RWPE1 (cell line): ENCODE measurements at places on chromosomes 16 and 17.

DNA sequence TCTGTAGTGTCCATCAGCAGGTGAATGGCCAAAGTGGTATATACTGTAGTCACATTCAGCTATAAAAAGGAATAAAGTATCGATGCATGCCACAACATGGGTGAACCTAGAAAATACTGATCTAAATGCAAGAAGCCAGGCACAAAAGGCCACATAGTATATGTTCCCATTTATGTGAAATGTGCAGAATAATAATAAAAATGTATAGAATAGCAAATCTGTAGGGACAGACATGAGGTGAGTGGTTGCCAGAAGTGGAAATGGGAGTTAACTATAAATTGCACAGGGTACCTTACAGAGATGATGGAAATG is 23.1 kb downstream of the DBNDD1 start:
- DNase-seq: no peak

GRCh38 chr17:8904686-8905085 is 37.2 kb upstream of the PIK3R6 start:
- DNase-seq: no peak

DNA sequence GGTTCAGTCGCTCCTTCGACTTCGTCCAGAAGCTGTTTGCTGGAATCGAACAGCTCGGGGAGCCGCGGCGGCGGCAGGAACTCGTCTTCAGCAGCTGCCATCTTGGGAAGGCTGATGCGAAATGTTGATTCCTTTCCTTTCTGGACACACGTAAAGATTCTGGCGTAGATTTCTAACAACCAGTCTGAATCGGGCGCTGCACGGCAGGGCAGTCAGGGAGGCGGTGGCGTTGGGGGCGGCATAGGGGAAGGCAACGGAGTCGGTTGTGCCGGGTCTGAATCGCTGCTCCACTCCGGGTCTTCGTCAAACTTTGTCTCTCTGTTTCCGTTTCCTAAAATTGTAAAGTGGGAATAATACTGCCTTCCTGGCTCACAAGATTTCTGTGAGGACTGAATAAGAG is 30.3 kb downstream of the TEX14 start:
- no peak for DNase-seq

DNA sequence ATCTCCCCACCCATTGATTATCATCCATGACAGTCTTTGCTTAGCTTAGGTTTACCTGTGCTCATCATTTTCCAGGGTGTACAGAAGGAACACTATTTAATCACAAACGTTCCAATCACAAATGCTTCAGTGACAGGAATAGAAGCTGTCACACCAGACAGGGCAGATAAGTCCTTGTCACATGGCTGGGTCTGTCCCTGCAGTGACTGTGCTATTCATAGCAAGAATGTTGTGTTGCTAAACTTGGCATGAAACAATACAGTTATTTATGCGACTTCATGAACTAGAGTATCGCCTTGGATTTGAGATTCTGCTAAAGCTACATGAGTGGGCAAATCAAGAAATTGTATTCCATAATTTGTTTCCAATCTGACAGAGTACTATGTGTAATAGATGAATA is 108.4 kb downstream of the CDH13 start:
- no peak for DNase-seq

GRCh38 chr17:9839433-9839832 is 13.7 kb downstream of the GLP2R start:
- no peak for DNase-seq

DNA sequence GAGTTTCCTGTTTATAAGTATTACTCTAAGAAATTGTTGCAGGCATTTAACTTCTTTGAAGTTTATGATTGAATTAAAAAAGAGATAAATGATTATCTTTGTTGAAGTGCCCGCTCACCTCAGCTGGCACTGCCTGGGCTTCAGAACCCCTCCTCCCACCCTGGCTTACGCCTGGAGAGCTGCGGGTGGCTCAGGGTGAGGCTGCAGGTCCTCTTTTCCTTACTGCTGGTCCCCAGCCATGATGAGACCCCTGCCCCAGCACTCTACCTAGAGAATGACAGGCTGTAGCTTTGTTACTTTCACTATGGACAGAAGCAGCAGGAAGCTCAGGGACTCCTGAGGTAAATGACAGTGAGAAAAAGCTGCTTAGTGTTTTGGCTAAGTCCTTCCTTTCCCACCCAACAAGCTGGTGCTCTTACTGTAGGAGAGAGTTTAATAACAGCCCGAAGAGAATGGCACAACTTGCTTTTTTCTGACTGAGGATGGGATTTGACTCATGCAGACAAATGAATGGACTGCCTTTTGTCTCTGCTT is 62.1 kb downstream of the EPN2 start:
- DNase-seq: no peak
